ENCODE measurements at places on chromosomes 6 and 20. TPM values are rescaled to one million over a fixed set of nuclear protein-coding genes. Genes with fewer than 3 reads are reported as not detected.

Gene ZNF391
- 3.7 TPM for total RNA-seq

Gene XKR7
- total RNA-seq = not detected

Gene MAS1
- total RNA-seq = not detected

Gene PCSK2
- not detected for total RNA-seq

Gene F13A1
- not detected for total RNA-seq

Gene GMDS
- total RNA-seq = 52.5 TPM

Gene BPIFA1
- not detected for total RNA-seq

Gene PSMB8
- total RNA-seq = 196 TPM

Gene TMEM170B
- total RNA-seq = 2.2 TPM

DNA sequence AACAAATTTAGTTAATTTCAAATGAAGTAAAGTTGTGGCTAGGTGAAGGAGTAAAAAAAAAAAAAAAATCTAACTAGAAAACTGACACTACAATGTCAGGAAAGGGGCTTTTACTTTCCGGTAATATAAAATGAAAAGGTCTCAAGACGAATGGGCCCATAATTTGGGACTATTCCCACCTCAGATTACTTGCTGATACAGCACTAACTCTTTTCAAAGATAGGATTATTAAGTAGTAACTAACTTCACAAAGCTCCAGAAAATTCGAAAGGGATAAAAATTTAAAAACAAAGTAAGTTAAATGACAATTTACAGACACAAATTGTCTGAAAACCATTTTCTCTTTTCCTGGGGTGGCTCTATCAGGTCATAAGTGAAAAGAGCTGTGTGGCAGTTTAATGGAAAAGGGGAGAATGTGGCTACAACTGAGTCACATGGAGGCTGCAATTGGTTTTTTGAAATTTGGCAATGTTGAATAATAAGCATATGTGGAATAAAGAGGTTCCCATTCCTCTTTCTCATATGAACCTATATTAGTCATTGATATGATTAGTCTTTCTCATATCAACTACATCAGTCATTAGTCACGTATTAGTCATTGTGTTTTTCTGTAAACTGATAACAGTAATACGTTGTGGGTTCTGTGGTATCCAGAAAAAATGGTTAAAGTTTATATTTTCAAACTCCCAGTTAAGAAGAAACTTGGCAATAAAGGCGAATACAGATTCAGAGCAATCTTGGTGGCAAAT is 78.0 kb downstream of the RWDD2A start:
- peaks cover 17% of the 10 kb centered on the region for H3K4me1 ChIP-seq
- no peaks in the 10 kb centered on the region for H3K27me3 ChIP-seq
- H3K36me3 ChIP-seq = no peaks in the 10 kb centered on the region
- no peak overlapping the region for H3K27ac ChIP-seq

DNA sequence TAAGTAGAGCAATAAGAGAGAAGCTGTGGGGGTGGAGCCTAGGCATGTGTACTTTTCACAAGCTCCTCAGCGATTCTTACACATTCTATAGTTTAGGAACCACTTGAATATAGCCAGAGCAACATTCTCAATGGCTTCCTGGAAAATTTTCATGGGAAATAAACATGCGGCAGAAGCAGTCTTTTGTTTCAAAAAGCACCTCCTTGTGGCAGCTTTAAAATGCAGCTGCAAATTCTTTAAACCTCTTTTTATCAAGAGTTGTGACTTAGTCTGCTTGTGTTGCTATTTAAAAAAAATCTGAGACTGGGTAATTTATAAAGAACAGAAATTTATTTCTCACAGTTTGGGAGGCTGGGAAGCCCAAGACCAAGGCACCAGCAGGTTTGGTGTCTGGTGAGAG is 23.8 kb downstream of the NKX2-2 start:
- H3K27me3 ChIP-seq = peaks cover 13% of the 10 kb centered on the region
- no peaks in the 10 kb centered on the region for H3K4me1 ChIP-seq
- H3K27ac ChIP-seq = no peak overlapping the region
- no peak for DNase-seq

DNA sequence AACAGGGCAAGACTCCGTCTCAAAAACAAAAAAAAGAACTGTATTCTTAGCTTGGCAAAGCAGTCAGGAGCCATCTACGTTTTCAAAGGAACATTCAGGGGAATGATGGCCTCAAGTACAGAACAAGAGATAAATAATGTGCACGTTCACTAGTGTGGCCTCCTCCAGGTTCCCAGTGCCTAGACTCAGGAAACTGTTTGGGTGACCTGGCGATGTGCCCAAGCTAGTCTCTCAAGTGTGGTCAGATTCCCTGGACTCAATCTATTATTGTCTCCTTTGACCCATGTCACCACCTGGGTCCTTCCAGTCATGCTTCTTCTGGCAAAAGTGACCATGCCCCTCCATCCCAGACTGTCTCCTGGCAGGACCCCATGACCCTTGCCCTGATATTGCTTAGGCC is 23.7 kb downstream of the TRAF3IP2 start:
- no peak overlapping the region for H3K4me3 ChIP-seq
- no peak for DNase-seq
- H3K4me1 ChIP-seq = peaks cover 29% of the 10 kb centered on the region
- H3K27me3 ChIP-seq = no peaks in the 10 kb centered on the region
- peaks cover 26% of the 10 kb centered on the region for H3K36me3 ChIP-seq
- H3K27ac ChIP-seq = no peak overlapping the region

- H3K27ac ChIP-seq = no peak overlapping the region
- H3K36me3 ChIP-seq = no peaks in the 10 kb centered on the region
- no peak overlapping the region for H3K4me3 ChIP-seq
- DNase-seq = no peak
- no peaks in the 10 kb centered on the region for H3K27me3 ChIP-seq
Measured at GRCh38 chr20:19304886-19305415, 92.5 kb downstream of the SLC24A3 start.

DNA sequence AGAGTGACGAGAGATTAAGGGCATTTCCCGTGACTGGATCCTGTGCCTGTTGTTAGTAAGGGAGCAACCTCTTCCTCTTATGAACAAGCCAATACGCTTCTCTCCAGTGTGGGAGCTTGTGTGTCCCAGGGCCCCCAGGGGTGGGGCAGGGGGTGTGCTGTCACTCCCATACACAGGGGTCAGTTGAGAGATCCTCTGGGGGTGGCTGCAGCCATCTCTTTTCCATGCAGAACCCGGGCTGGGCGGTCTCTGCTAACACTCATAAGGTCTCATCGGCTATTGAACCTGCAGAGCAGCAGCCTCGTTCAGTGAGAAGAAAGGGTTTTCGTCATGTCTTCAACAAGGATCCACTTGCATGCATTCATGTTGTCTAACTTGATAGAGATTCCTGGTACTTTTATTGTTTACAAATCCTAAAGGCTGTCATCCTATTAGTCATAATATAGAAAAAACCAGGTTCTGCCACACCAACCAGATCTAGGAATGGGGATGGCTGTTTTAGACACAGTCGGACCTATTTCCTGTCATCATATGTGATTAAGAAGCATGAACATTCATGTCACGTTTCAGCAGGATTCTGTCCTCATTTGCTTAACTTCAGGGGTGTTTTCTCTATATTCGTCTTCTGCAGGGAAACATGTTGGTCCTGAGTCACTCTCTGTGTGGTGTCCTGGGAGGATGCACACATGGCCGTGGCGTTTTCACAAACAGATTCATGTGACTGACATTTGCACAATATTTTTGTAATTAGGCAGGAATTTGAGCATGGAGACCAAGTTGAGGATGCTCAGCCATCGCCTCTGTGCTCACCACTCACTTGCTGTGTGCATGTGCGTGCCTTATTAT is 13.3 kb upstream of the THBS2 start:
- H3K36me3 ChIP-seq = no peaks in the 10 kb centered on the region
- DNase-seq = no peak
- H3K27me3 ChIP-seq = no peaks in the 10 kb centered on the region
- no peak overlapping the region for H3K27ac ChIP-seq

DNA sequence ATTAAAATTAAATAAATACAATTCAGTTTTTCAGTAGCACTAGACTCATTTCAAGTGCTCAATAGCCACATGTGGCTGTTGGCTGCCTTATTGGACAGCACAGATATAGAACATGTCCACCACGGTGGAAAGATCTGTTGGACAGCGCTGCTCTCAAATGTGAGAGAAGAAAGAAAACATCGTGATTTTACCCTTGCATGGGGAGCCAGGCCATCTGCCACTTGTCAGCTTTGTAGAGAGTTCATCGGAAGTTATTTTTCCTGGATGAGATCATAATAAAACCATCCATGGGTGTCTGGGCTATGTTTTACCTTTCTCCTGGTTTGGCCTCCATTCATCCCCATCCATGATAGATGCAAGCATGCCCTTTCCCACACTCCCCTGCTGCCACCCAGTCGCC is 5.8 kb upstream of the KIF3B start:
- no peak overlapping the region for H3K4me3 ChIP-seq
- no peaks in the 10 kb centered on the region for H3K27me3 ChIP-seq
- H3K27ac ChIP-seq = no peak overlapping the region
- DNase-seq = no peak
- peaks cover 11% of the 10 kb centered on the region for H3K36me3 ChIP-seq
- peaks cover 22% of the 10 kb centered on the region for H3K4me1 ChIP-seq

- peaks cover 8% of the 10 kb centered on the region for H3K36me3 ChIP-seq
- H3K4me3 ChIP-seq = no peak overlapping the region
- no peak overlapping the region for H3K27ac ChIP-seq
- DNase-seq = no peak
Measured at GRCh38 chr20:46652699-46653098, 1.4 kb upstream of the SLC13A3 start.

- DNase-seq = no peak
- peaks cover 86% of the 10 kb centered on the region for H3K36me3 ChIP-seq
- H3K4me3 ChIP-seq = no peak overlapping the region
- no peak overlapping the region for H3K27ac ChIP-seq
- H3K4me1 ChIP-seq = no peaks in the 10 kb centered on the region
Measured at GRCh38 chr20:62288535-62289105, 14.2 kb upstream of the ADRM1 start.

DNA sequence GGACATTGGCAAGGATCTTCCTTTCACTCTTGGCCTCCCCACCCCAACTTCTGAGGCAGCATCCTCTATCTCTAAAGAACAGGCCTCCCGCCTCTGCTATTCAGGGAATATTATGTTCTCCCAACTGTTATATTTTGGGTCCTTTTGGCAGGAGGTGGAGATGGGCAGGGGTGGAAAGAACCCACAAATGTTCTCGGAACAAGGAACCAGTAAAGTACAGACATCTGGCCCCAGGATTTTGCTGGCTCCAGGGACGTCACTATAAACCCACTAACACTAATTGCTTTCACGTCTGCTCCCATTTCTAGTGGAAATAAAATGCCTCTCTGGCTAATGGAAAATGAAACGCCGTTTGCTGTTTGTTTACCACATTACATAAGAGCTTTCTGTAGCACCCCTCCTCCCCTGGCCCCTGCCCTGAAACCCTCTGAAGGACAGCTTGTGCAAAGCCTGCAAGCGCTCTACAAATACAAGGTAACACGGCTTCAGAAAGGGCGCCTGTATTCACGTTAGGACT is 77.7 kb upstream of the TBC1D7 start:
- peak overlapping the region; percentile 100 for H3K27ac ChIP-seq
- H3K27me3 ChIP-seq = no peaks in the 10 kb centered on the region
- no peak for DNase-seq
- no peak overlapping the region for H3K4me3 ChIP-seq

DNA sequence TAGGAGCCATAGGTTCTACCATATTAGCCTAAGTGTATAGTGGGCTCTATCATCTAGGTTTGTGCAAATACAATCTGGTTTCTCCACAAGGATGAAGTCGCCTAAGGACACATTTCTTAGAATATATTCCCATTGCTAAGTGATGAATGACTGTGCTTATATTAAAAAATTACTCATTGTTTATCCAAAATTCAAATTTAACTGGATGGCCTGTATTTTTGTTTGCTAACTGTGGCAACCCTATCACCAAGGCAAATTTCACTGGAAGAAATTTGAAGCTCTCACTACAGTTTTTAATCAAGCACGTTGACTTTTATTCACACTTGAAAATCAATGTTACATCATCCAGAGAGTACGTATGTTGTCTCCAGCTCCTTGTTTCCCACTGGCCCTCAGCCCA is 13.9 kb downstream of the GCM2 start:
- DNase-seq = no peak
- no peaks in the 10 kb centered on the region for H3K36me3 ChIP-seq
- no peak overlapping the region for H3K27ac ChIP-seq

- no peak overlapping the region for H3K4me3 ChIP-seq
- H3K27me3 ChIP-seq = no peaks in the 10 kb centered on the region
- H3K27ac ChIP-seq = no peak overlapping the region
- no peaks in the 10 kb centered on the region for H3K4me1 ChIP-seq
Measured at GRCh38 chr6:95805699-95806098, 210.1 kb upstream of the FUT9 start.

- peaks cover 25% of the 10 kb centered on the region for H3K36me3 ChIP-seq
- H3K27ac ChIP-seq = no peak overlapping the region
- peaks cover 22% of the 10 kb centered on the region for H3K4me1 ChIP-seq
- no peak for DNase-seq
- H3K27me3 ChIP-seq = no peaks in the 10 kb centered on the region
Measured at GRCh38 chr20:32213870-32214269, 6.2 kb downstream of the POFUT1 start.
